ENCODE measurements at places on chromosomes 16 and 17.

DNA sequence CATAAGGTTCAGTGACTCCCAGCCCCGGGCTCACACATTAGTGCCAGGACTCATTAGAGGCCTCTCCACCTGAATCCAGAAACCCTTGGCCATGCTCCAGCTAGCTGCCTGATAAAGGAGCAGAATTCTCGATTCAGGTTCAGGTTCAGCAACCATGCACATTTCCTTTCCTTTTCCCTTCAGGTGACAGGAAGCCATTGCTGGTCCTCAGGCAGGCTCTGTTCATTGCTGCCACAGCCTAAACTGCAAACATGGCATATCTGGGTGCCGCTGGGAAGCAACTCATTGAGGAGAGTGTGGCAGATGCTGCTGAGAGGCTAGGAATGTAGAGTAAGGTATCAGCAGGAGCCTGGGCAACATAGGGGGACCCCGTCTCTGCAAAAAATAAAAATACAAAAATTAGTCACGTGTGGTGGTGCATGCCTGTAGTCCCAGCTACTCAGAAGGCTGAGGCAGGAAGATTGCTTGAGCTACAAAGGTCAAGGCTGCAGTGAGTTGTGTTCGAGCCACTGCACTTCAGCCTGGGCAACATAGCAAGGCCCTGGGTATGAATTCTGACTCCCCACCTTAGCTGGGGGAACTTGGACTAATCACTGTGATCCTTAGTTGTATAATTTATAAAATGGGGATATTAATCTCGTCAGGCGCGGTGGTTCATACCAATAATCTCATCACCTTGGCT lies 28.7 kb downstream of the ARL4D start:
- DNase-seq, result no peak

DNA sequence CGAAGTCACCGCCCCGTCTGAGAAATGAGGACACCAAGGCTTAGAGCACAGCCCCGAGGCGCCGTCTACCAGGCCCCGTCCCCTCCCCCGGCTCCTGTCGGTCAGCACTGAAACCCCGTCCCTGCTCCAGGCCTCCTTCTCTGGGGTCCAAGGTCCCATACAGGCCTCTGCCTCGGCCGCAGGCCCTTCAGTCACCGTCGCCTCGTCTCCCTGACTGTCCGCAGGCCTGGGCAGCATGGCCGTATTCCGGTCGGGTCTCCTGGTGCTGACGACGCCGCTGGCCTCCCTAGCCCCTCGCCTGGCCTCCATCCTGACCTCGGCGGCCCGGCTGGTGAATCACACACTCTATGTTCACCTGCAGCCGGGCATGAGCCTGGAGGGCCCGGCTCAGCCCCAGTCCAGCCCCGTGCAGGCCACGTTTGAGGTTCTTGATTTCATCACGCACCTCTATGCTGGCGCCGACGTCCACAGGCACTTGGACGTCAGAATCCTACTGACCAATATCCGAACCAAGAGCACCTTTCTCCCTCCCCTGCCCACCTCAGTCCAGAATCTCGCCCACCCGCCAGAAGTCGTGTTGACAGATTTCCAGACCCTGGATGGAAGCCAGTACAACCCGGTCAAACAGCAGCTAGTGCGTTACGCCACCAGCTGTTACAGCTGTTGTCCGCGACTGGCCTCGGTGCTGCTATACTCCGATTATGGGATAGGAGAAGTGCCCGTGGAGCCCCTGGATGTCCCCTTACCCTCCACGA lies 617 bp downstream of the COASY start:
- no peak for DNase-seq

DNA sequence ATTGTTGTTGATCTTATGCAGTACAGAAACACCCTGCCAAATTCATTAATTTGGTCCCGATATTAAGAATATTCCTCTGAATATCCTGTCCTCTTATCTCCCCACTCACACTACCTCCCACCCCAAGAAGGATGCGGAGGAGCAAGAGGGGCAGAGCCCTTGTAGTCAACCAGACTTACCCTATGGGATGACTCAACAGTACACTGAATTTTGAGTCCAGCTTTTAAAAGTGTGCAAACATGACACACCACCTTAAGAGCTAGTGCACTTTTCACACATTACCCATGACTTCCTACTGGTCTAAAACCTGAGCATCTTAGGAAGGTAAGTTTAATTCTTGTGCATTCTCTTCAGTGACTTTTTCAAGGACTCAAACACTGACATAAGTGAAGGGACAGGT lies 9.5 kb downstream of the USP22 start:
- peak; percentile 31 for DNase-seq

- DNase-seq, result no peak
These were observed 41.5 kb downstream of the PLD6 start for GRCh38 chr17:17164676-17165075.

DNA sequence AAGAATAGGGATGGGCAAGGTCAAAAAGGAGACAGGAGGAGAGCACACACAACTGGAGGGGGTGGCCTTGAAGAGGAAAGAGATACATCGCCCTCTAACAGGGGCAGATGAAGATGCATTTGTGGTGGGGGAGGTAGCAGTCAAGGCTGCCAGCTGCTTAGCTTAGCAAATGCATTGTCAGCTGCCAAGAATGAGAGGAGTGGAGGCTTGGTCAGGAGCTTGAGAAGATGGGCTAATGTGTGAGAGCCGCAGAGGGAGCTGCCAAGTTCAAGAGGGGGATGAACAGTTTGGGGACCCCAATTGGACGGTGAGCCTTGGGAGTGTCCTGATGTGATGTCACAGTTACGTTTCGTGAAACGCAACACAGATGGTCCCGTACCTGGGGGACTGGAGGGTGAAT lies 28.9 kb upstream of the GNA13 start:
- no peak for DNase-seq

- DNase-seq, result no peak
These were observed 29.9 kb upstream of the TBX2 start for GRCh38 chr17:61369751-61370150.

DNA sequence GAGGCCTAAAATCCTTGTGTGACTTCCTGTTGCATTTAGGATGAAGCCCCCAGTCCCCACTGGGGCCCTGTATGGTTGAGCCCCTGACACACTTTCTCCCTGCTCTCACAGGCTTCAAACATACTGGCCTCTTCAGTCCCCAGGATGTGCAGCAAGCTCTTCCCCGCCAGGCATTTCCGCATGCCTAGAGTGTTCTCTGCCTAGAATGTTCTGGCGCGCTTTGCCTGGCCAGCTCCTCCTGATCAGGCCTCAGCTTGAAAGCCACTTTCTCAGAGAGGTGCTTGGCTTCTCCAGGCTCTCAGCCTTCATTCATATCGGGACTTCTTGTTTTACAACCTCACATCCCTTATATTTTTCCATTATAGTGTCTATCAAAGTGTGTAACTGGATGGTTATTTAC lies 123.7 kb downstream of the SPACA3 start:
- no peak for DNase-seq

GRCh38 chr16:88759245-88759975 lies 25.6 kb downstream of the PIEZO1 start:
- no peak for DNase-seq

- no peak for DNase-seq
These were observed 377.1 kb downstream of the GRIN2A start for GRCh38 chr16:9805109-9805508.

DNA sequence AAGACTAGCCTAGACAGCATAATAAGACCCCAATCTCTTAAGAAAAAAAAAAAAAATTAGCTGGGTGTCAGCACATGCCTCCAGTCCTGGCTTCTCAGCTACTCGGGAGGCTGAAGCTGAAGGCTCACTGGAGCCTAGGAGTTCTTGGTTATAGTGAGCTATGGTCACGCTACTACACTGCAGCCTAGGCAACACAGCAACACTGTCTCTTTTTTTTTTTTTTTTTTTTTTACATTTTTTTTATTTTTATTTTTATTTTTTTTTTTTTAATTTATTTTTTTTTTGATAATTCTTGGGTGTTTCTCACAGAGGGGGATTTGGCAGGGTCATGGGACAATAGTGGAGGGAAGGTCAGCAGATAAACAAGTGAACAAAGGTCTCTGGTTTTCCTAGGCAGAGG lies 4.1 kb downstream of the ORC6 start:
- no peak for DNase-seq

DNA sequence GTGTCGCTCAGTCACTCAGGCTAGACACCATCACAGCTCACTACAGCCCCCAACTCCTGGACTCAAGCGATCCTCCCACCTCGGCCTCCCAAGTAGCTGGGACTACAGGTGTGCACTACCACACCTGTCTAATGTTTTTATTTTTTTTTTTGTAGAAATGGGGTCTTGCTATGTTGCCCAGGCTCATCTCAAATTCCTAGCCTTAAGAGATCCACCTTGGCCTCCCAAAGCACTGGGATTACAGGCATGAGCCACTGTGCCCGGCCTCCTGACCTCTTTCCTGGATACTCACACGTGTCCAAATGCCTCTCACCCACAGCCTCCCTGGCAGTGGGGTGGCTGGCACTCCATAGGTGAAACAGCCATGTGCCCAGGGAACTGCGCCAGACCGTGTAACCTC lies 17.5 kb downstream of the CAMKK1 start:
- DNase-seq, result no peak

- no peak for DNase-seq
These were observed 8.4 kb downstream of the CLUH start for GRCh38 chr17:2703181-2703580.

DNA sequence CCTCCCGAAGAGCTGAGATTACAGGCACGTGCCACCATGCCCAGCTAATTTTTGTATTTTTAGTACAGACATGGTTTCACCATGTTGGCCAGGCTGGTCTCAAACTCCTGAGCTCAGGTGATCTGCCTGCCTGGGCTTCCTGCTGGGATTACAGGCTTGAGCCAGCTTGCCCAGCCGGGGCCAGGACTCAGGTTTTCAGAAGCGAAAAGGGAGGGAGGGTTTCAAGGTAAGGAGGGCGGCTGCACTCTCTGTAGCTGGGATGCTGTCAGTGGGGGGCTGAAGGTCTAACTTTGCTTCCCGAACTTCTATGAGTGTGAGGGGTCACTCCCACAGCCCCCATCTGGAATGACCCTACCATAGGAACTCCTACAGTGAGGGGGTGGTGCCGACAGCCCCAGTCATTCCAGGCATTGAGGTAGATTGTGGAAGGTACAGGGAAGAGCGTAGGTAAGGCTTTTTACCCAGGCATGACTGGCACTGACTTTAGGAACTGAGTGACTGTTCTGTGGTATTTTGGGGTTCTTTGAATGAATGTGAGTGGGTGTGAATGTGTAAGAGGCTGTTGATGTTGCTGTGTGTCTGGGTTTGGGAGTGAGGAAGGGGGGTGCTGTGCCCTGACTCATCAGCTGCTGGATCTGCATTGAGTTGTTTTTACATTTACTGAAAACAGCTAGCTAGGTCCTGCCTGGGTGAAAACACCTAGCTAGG lies 3.8 kb upstream of the C1QL1 start:
- peak; percentile 57 for DNase-seq

DNA sequence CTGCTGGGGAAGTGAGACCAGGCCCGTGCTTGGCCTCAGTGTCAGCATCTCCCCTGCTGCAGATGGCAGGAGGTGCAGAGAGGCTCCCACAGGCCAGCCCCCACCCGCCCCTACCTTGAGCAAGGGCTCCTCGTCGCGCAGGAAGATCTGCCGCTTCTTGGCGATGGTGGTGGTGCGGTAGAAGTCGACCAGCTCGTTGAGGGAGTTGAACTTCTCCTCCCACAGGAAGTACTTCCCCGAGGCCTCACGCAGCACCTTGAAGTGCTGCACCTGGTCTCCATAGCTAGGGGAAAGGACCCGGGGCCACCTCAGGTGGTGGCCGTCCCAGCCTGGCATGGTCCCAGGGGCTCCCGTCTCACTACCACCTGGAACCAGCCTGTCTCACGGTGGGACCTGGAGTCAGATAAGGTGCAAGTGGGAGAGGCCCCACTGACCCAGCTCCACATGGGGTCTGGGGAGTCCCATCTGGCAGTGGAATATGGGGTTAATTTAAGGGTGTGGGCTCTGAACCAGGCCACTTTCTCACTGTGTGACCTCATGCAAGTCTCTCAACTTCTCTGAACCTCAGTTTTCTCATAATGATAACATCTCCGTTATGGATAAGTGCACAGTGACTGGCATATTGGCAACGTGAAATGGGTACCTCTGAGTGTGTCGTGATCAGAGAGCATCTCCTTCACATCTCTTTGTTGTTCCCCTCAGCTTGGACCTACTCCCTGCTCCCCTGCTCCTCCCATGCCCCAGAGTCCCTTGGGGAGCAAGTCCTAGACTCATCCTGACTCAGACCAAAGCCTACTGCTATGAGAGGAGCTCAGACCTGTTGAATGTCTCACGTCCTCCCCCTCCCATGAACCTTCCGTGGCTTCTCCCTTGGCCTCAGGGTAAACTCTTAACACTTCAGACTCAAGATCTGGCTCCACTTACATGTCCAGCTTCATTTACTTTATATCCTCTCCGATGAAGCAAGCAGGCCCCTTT lies 19.8 kb upstream of the FAM83G start:
- DNase-seq, result peak; percentile 57

GRCh38 chr17:9837551-9838471 lies 12.1 kb downstream of the GLP2R start:
- peak; percentile 88 for DNase-seq

GRCh38 chr16:572865-573650 lies 3.3 kb downstream of the PIGQ start:
- DNase-seq, result no peak

GRCh38 chr17:78013683-78014467 lies 55.4 kb downstream of the TNRC6C start:
- DNase-seq, result peak; percentile 76

GRCh38 chr17:27247071-27247957 lies 46.6 kb upstream of the WSB1 start:
- DNase-seq, result peak; percentile 20

DNA sequence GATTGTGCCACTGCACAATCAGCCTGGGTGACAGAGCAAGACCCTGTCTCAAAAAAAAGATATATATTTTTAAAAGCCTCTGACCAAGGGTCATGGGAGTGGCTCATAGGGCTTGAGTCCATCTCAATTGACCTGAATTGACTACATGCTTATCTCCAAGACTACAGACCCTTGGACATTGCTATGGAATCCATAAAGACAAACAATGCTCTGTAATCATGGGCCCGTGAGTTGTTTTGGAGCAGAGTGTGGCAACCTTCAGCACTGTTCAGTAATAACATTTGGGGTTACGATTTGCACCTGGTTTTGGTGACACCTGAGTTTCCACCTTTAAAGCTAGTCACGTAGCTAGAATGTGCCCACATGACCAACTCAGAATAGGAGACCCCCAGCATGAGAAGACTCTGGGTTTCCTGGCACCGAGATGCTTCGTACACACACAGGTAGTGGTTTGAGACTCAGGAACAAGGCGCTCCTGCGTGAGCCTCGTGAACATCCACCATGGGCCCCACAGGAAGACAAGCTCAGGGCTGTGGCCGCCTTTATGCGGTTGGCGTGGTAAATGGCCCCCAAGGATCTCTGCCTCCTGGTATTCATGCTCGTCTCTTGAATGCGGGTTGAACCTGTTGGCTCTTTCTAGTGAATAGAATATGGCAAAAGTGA lies 66.6 kb upstream of the RPH3AL start:
- no peak for DNase-seq

All from fibroblast of skin of right quadriceps (primary cell).